Left ventricle myocardium inferior (tissue), 1 donor: ENCODE measurements at places on chromosomes 11 and 22. TPM values are rescaled to one million over a fixed set of nuclear protein-coding genes. Genes with fewer than 3 reads are reported as not detected.

- peak; percentile 59 for DNase-seq
These were observed 519 bp downstream of the ARRB1 start for GRCh38 chr11:75350743-75351540.

The IL10RA gene
- 5.0 TPM for total RNA-seq

The LRRC56 gene
- total RNA-seq, result 0.25 TPM

DNA sequence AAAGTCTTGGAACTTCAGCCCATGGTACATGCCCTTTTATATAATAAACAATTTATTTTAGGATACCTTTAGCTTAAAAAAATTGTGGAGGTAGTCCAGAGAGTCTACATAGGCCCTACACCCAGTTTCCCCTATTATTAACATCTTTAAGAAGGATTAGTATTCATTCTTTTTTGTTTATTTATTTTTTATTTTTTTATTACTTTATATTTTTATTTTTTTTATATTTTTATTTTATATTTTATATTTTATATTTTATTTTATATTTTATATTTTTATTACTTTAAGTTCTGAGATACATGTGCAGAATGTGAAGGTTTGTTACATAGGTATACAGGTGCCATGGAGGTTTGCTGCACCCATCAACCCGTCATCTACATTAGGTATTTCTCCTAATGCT, 15.9 kb upstream of the ABTB2 start:
- no peak for DNase-seq

GRCh38 chr11:73195191-73196007, 22.7 kb upstream of the P2RY2 start:
- no peak for DNase-seq

DNA sequence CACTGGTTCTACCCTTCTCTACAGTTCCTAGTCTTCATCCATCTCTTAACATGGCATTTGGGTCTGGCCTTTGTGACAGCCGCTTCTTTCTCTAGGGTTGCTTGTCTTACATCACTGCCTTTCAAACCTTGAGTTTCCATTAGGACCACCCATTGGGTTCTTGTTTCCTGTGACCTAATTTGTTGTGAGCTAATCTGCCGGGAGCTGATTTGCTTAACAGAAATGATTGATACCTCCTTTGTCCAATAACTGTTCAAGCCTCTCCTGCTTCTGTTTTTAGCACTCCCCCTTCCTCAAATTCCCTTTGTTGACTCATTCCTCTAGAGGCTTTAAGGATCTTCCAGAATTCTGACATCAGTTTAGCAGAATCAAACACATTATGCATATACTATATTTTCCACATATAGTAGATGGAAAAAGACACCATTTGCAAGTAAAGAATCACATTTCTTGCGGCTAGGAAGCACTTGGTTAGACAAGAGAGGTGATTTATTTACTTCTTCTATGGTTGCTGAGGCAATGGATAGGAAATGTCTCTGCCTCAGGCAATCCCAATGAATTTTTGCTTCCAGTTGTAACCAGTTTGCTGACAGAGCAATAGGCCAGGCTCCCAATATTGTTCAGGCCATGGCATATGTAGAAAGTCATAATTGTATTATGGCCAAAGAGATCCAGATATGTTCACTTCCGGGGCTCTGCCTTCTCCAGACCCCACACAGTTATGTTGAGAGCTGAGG, 130.7 kb downstream of the SNX19 start:
- no peak for DNase-seq

GRCh38 chr11:84194696-84195095, 908.5 kb upstream of the CCDC90B start:
- no peak for DNase-seq

- DNase-seq, result no peak
These were observed 92.7 kb downstream of the NAV2 start for GRCh38 chr11:19805376-19805775.

DNA sequence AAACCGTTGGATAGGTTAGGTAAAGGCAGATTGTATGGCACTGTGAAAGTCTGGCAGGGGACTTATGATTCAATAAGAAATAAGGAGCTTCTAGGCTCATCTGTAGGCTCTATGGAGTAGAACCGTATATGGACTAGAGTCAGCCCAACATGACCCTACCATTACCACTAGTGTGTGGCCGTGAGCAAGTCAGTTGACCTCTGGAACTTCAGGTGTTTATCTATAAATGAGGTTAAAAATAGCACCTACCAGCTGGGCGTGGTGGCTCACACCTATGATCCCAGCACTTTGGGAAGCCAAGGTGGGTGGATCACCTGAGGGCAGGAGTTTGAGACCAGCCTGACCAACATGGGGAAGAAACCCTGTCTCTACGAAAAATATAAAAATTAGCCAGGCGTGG, 4.4 kb downstream of the HINFP start:
- DNase-seq, result no peak

The ACRV1 gene
- not detected for total RNA-seq

GRCh38 chr11:75850787-75851186, 35.8 kb downstream of the UVRAG start:
- no peak for DNase-seq

DNA sequence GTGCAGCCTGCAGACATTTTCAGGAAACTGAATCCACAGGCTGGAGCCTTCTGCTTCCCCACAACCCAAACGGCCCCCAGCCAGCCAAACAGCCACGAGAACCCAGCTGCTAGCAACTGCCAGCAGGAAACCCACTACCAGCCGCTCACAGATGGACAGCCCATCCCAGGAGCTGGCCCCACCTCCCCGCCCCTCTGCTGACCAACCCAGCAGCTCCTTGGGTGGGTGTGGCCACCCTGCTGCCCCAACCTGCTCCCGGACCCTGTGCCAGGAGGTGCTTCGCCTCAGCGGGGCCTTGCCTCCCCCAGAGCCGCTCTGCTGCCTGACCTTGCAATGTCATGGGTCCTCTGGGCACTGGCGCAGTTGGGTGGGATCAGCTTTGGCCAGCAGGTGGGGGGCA, 8.2 kb upstream of the CCDC188 start:
- no peak for DNase-seq

- DNase-seq, result no peak
These were observed 2.9 kb downstream of the OR51V1 start for GRCh38 chr11:5197536-5197935.

DNA sequence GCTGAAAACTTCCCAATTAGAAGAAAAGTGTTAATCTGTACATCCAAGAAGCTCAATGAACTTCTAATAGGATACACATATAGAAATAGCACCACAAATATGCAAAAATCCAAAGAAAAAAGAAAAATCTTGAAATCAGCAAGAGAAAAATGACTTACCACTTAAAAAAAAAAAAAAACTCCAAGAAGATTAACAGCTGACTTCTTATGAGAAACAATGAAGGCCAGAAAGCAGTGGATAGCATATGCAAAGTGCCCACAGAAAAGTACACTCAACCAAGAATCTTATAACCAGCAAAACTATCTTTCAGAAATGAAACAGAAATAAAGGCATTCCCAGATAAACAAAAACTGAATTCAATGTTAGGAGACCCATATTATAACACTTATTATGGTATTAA, 29.9 kb upstream of the OR5B12 start:
- no peak for DNase-seq

DNA sequence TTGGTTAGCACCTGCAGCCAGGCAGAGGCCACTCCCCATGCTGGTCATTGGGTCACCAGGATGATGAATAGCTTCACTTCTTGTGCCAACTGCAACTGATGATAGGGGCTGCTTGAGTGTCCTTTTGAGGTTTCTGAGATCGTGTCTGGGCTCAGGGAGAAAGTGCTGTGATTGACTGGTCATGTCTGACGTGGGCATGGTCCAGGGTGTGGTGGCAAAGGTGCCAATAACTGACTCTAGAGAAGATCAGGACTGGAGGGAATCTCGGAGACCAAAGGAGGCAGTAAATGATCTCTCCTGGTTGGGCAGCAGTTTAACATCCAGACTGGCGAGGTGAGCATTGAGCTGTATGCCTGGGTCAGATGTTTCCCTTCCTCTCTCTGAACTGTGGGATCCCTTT, 10.0 kb upstream of the SLC22A6 start:
- DNase-seq, result no peak

The DGCR6 gene
- total RNA-seq, result 13.9 TPM

DNA sequence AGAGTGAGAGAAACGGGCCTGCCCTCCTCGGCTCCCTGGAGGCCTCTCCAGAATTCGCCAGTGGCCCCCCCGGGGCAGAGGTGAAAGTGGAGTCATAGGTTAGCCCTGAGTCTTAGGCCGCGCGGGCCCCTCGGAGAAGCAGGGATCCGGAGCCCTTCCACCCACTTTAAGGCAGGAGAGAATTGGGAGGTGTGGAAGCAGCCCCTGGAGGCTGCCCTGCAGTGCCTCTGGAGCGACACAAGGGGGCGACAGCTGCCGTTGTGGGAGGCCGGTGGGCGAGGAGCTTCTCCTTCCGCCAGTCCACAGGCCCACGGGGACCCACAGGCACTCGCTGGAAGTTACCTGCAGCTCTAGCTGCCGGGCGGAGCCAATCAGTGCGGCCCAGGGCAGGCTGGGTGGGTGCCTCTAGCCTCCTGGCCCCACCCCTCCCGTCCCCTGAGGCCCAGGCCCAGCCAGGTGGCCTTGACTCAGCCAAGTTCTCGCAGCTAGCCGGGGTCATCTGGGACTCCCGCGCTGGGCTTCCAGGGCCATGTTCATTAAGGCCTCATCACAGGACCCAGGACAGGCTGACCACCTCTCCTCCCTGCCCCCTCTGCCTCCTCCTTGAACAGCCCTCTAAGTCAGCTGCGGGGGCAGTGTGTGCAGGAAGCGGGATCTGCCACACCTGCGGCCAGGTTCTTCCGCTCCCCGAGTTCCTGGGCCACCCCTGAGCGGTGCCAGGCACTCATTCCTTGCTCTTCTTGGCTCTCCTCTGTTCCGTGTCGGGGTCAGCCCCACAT, 5.0 kb downstream of the DGKZ start:
- DNase-seq, result no peak

The GTSE1 gene
- total RNA-seq, result 0.25 TPM

The OR5D18 gene
- not detected for total RNA-seq

The TKFC gene
- total RNA-seq, result 17.8 TPM

The ARHGAP32 gene
- total RNA-seq, result 5.3 TPM

- DNase-seq, result no peak
These were observed 1.1 kb downstream of the RRM1 start for GRCh38 chr11:4095509-4096230.

DNA sequence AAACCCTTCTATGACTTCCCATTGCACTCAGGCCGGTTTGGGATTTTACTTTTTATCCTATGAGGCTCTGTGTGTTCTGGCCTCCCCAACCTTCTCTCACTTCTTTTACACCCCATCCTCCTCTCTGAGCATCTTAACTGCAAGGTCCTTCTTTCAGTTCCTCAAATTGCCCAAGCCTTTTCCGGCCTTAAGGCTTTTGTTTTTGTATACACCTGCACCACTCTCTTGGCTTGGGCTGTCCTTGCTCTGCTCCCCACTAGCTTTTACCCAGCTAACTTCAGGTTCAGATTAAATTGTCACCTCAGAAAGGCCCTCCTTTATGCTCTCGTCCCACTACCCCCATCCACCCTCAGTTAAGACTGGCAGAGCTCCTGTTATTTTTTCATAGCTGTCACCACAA, 55.5 kb downstream of the FAM83F start:
- DNase-seq, result no peak

DNA sequence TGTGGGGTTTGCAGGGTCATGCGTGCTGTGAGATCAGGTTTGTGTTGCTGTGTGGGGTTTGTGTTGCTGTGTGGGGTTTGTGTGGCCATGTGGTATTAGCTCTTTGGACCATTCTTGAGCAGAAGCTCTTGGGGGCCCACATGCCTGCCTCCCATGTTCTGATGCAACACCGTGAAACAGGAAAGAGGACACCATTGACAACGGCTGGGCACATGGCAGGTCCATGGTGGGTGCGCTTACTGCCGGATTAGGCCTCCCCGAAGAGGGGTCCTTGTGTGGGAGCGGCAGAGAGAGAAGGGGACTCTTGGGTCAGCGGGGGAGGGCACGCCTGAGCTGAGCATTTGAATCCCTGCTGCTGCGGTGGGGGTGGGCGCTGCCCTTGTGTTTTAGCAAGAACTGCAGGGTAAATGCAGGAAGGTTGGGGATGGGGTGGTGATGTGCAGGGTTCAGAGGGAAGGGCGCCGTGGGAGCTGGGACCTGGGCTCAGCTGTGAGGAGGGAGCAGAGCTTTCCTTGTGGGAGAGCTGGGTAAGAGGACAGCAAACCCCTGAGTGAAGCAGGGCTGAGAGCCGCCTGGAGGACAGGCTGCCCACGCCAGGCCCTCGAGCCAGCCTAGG, 361.5 kb downstream of the TBC1D22A start:
- no peak for DNase-seq

The SLC17A6 gene
- total RNA-seq, result not detected

The IGF2 gene
- 75.0 TPM for total RNA-seq

The EIF4G2 gene
- total RNA-seq, result 760 TPM

DNA sequence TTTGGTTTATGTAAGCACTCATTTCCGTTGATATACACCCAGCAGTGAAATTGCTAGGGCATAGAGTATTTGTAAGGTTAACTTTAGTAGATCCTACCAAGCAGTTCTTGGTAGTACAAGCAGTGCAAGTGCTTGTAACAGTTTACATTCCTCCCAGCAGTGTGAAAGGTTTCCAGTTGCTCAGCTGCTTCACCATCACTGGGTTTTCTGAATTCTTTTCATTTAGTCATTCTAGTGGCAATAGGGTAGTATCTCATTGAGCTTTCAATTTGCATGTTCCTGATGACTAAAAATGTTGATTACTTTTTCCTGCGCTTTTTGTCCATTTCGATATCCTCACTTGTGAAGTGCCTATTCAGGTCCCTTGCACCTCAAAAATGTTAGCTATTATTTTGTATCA, 34.3 kb downstream of the ZNF202 start:
- no peak for DNase-seq

GRCh38 chr22:35476341-35476740, 64.3 kb upstream of the RASD2 start:
- DNase-seq, result no peak

GRCh38 chr11:47241841-47242301, 6.7 kb downstream of the ACP2 start:
- no peak for DNase-seq

DNA sequence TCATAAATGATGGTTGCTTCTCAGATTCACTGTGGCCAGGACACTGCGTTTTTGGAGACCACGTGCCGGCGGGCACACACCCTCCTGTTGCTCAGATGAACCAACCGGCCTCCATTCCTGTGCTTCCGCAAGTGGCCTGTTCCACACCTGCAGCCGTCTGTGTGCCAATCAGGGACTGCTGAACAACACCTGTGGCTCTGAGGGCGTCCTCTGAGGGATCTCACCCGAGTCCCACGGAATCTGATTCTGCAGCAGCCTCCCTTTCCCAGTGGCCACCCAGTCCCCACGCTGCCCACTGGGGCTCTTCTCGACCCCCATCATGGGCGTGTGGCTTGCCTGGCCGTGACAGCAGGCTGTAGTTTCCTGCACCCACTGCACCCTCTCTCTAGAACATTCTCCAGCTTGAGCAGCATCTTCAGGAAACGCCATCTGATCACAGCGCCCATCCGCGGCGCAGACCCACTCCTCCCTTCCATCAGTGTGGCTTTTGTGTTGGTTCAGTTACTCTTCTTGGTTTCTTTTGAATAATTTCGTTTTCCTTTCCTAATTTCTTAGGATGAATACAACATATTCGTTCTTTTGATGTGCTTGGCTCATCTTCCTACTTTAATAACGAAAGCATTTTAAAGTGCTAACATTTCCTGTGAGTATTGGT, 100.3 kb upstream of the SLC22A12 start:
- DNase-seq, result no peak

- DNase-seq, result no peak
These were observed 924 bp downstream of the YPEL1 start for GRCh38 chr22:21734540-21735199.
